ENCODE measurements at places on chromosomes 4 and X.

GRCh38 chr4:180060159-180060889, 2182.9 kb upstream of the TENM3 start:
- no peak for DNase-seq

- no peak for DNase-seq
Measured at GRCh38 chrX:148854306-148854705, 353.9 kb downstream of the AFF2 start.

DNA sequence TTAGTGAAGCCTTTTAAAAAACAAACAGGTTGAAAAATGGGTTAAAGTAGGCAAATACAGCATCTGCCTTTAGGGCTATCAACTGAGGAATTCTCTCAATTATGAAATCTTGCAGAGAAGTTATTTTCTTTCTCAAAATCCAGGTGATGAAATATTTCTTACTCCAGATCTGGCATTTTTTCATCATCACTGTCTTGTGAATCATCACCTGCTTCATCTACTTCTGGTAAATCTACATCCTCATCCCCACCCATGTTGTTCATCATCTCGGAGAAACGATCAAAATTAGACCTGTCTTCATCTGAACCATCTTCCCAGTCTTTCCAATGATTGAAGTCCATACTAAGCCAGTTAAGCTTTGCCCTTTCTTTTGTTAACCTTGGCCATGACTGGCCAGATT, 33.3 kb upstream of the HPF1 start:
- DNase-seq: no peak

DNA sequence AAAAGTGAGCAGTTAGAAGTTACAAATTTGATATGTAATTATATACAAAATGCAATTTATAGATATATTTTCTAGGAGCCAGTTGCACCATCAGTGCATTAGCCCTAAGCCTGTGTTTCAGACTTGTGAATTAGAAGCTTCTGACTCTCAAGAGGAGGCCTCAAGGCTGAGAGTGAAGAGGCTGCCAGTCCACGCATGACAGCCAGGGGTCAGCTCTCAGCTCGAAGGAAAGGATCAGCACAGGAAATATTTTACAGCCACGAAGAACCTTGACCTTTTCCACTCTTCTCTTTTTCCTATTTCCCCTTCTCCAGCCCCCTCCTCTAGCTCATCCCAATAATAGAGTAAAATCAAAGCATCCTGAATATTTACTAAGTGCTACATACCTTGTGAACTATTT, 642.4 kb downstream of the TRIML1 start:
- no peak for DNase-seq

DNA sequence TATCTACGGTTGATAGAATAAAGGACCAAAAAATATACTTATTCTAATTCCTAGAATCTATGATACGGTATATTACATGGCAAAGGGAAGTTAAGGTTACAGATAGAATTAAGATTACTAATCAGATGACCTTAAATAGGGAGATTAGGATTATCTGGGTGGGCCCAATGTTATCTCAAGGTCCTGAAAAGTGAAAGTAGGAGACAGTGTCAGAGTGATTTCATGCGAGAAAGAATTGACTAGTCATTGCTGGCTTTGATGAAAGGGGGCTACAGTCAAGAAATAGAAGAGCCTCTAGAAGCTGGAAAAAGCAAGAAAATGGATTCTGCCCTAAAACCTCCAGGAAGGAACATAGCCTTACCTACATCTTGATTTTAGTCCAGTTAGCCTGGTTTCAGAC, 176.9 kb upstream of the PPP1R2C start:
- no peak for DNase-seq

GRCh38 chr4:84492290-84492689, 6.8 kb downstream of the NKX6-1 start:
- DNase-seq: no peak

DNA sequence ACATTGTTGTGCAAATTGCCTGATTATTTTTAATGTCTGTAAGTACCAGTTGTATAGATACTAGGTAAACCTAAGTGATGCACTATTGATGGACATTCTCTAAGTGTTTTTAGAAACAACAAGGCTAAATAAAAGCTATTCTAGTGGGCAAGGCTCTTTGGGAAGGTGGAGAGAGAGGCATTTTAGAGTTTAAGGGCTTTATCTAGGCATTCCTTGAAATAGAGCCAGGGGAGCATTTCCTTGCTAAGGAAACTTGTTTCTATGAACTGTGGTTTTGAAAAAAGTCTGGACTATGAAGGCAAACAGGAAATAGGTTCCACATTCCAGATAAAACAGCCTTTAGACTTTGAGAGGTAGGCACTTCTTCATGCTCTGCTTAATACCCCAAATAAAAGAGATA, 23.8 kb downstream of the BMX start:
- no peak for DNase-seq

- no peak for DNase-seq
Measured at GRCh38 chrX:19373351-19373891, 29.7 kb downstream of the PDHA1 start.

DNA sequence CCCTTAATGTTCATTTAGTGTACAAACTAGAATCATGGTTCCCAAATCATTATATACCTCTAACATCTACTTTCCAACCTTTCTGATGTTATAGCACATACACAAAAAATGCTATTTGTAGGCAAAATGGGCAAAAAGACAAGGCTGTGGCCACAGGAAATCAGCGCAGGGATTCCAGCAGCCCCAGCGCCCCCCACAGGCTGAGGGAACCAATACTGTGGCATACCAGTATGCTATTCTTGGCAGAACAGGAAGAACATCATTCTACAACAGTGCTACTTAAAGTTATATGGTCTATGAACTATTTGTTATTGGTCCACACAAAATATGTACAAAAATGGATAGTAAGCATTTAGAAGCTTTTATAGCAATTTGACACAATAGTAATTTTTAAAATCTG, 25.3 kb downstream of the STEEP1 start:
- no peak for DNase-seq

DNA sequence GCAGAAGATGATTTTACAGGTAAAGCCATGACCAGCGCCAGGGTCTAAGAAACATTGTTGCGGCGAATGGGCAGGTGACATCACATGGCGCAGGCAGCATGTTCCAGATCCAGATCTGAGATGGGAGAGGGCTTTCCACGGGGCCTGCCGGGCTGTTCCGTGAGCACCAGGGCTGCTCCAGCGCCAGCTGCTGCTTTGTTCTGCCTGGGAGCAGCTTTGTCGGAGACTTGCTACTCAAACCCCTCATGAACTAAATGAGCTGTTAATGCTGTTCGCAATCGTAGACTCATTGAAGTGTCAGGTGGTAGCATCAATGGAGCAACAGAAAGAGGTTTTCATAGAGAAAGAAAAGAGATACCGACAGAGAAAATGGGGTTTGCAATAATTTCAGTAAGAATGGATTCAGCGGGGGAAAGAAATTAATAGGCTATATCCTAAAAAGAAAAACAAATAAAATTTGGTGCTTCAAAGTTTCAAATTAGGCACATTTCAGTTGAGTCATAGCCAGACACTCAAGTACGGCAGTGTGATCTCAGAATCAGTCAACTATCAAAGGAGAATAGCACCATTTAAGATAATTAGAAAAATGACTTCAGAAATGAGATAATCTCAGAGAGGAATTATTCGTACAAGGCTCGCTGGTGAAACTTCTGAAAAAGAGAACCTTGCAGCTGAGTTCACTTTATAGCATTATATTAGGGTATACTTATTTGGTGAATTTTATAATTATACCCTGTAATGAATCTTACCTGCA, 23.9 kb downstream of the SORBS2 start:
- DNase-seq: no peak

DNA sequence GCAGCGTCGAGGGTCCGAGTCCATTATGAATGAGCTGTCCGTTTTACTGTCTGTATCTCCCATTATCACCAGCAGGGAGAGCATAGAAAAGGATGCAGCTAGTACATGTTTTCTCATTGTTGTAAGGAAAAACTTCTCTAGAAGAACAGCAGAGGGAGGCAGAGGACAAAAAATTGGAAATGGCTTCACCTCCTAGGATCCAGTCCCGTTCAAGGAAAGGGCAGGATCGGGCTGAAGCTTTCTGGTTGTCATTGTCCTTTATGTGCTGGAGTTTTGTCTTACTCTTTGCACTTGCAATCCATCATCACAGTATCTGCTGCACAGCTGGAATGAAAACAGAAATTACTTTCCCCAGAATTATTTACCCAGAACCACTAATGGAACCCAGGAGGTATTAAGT, 14.7 kb downstream of the NDP start:
- no peak for DNase-seq

DNA sequence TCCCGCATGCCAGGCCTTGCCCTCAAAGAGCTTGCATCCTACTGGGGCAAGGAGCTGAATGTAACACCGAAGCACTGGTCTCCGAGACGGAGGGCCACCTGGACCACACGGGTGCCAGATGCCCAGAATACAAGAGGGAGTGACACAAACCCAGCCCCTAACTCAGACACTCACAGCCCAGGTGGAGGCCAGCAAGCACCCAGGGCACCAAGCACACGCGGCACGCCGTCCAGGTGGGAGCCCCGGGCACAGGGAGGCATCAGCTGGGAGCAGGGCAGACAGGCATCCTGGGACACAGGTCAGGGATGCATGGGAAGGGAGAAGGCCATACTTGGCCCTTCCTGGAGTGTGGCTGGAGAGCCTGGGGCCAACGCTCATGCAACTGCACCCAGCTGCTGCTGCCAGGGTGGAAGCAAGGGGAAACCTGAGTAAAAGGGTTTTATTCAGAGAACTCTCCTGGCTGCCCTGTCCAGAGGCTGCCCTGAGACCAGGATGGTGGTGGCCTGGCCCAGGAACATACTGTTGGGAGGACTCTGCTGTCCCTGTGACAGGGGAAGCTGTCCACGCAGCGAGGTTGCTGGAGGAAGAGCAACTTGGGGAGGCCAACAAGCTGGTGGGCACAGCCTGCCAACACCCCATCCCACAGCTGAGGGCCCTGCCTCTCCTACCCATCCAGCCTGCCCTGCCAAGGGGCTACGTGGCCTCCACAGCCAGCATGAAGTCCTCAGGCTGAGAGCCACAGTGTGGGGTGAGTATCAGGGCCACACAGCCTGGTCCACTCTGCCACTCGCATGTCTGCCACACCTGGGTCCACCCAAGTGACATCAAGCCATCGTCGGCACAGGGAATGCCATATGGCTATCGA, 22.2 kb upstream of the PPP2R2C start:
- DNase-seq: no peak

GRCh38 chrX:68571610-68572311, 72.9 kb downstream of the YIPF6 start:
- DNase-seq: no peak

DNA sequence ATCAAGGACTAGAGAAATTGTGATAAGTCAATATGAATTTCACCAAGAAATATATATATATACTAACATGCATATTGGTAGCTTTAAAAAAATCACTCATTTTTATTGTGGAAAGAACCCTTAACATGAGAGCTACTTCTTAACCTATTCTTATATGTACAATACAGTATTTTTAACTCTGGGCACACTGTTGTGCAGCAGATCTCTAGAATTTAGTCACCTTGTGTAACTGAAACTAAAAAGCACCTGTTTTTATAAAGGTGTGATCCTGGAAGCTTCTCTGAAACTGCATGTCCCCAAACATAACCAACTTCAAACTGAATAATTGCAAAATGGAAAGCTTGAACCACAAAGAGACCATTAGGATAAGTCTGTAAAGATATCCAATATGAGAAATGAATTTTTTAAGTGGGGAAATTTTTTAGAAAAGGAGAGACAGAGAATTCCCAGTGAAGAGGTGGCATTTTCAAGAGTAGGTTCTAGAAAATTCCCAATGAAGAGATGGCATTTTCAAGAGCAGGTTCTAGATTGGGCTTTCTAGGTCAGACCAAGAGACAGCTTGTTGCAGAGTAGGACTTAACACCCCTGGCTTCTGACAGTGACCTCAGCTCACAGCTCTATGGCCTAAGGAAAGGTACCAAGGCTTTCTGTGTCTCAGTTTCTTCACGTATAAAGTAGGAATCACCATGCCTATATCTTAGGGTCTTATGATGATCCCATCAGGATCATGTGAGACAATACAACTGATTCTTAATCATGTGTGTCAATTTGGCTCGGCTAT, 22.0 kb upstream of the PPARGC1A start:
- DNase-seq: no peak

GRCh38 chr4:71270901-71271300, 67.9 kb upstream of the SLC4A4 start:
- no peak for DNase-seq

GRCh38 chr4:151226004-151226932, 50.7 kb upstream of the PRSS48 start:
- DNase-seq: no peak

DNA sequence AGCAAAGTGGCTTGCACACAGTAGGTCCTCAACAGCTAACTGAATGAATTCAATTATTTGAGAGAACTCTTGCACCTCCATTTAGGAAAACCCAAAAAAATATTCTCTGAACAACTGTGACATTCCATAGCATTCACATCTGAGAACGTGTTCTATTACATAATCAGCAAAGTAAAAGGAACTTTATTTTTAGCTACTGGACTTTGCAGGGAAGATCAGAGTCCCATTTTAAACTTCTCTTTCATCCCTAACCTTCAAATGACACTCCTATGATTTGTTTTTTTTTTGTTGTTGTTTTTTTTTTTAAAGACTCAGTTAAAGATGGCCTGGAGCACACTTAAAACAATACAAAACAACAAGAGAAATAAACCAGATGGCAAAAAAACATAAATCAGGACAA, 30.9 kb downstream of the RAI2 start:
- DNase-seq: no peak

DNA sequence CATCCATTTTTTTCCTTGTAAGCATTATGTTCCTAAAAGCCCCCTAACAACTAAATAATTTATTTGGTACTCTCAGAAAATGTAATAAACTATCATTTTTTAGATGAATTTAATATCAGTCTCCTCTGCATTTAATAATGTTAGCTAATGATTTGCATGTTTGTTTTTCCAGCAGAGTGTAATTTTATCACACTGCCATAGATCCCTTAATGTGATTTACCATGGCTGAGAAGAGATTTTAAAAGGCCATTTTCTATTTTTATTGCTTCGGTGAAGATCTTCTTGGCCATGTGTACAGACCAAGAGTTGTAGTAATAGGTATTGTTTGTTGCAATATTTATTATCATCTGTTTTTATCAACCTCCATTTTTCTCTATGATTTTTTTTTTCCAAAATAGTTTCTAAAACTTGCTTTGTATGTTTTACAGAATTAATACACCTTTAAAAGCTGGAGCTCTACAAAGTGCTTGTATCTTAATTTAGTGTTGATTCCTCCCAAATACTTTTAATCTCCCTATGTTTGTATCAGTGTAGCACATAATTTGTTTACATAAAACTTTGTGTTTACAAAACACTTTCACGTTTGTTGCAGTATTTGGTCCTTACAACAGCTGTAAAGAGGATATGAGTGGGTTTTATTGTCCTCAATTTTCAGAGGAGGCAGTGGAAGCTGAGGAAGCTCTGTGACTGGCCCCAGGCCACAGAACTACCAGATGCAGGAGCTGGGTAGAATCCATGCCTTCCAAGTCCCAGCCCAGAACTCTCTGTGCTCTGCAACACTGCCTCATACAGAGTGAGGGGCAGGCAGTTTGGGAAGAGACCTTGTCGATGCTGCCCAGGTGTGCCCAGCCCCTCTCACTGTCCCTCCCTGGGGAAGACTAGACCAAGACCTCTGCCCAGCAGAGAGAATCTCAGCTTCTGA, 58.1 kb downstream of the FAM114A1 start:
- DNase-seq: no peak
